ENCODE measurements at places on chromosomes 1 and 21. TPM values are rescaled to one million over a fixed set of nuclear protein-coding genes. Genes with fewer than 3 reads are reported as not detected.

DNA sequence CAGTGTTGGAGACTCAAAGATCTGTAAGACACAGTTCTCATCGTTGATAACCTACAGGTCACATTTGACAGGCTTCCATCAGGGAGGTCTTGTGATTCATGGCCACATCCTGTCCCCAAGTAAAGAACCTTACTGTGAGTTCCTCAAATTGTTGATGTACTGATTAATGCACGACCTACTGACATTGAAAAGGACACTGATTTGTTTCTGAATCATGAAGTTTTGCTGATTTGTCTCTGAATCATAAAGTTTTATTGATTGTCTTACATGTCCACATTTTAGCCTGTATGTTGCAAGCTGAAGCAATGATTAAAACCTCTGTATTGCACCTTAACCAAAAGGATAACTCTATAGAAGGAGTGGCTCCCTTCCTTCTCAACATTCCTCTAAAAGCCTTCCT is 476.3 kb upstream of the RUNX1 start:
- DNase-seq, result no peak
- no peaks in the 10 kb centered on the region for H3K4me1 ChIP-seq
- no peak overlapping the region for H3K4me3 ChIP-seq
- H3K27me3 ChIP-seq, result no peaks in the 10 kb centered on the region

Gene ZC3H11A
- total RNA-seq, result 38.2 TPM

Gene TCHHL1
- not detected for total RNA-seq

Gene AGMAT
- total RNA-seq, result not detected

All from heart right ventricle (tissue), 16 donors.